ENCODE measurements at places on chromosomes 12 and 14.

DNA sequence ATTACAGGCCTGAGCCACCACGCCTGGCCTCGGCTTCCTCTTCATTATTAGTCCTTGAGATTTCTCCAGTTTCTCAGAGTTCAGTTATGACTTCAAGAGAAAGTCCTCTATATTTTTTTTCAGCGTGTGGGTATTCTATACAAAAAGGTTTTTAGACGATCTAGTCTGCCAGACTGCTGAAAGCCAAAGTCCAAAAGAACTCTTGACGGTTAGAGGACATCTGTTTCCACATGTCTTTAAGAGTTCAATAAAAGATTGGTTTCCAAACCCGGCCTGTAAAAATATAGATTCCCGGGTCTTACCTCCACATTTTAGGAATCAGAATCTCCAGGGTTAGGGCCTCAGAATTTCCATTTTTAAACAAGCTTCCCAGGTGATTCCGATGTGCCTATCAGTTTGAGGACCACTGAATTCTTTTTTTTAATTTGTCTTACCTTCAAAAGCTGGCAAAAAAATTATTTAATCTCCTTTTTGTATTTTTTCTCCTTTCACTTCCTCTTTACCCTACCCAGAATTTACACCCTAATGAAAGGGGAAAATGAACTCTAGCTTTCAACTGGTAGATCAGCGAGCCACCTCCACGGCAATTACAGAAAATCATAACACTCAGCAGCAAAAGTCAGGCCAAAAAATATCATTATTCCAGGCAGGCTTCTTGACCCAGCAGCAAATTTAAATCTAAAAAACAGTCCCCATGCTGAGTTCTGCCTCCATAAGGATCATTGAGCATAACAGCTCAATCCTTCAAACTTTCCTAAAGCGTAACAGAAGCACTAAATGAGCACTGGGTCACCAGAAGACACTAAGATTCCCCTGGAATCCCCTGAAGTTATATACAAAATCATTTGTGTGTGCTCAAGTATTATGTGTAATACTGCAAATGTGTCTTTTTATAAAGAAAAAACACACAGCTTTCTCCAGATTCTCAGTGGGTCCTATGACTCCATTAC, 8.7 kb downstream of the NT5DC3 start:
- no peak overlapping the region for H3K27ac ChIP-seq
- DNase-seq: no peak
- H3K4me1 ChIP-seq: peaks cover 13% of the 10 kb centered on the region
- H3K4me3 ChIP-seq: no peak overlapping the region

DNA sequence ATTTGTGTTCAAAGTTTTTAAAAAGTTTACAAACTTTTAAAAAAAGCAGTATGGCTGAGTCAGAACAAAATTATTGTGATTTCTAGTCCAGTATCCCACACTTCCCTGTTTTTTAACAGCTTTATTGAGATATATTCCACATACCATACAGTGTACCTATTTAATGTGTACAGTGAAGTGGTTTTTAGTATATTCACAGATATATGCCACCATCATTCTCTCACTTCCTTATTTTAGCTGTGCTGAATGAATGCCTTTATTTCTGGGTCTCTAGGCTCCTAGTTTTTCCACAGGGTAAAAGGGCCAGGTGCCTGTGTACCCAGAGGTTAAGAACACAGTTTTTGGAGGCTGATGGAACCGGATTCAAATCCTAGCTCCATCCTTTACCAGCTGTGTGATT, 58.9 kb upstream of the SRSF5 start:
- H3K27ac ChIP-seq: no peak overlapping the region
- no peak overlapping the region for H3K4me3 ChIP-seq
- DNase-seq: no peak
- H3K4me1 ChIP-seq: peaks cover 40% of the 10 kb centered on the region
- no peaks in the 10 kb centered on the region for H3K27me3 ChIP-seq

- peak overlapping the region; percentile 3 for H3K4me3 ChIP-seq
- no peaks in the 10 kb centered on the region for H3K27me3 ChIP-seq
- no peak overlapping the region for H3K27ac ChIP-seq
- H3K36me3 ChIP-seq: no peaks in the 10 kb centered on the region
- DNase-seq: peak; percentile 69
- peaks cover 16% of the 10 kb centered on the region for H3K4me1 ChIP-seq
Observed at GRCh38 chr14:104291123-104292000, 153.0 kb downstream of the KIF26A start.

- H3K36me3 ChIP-seq: no peaks in the 10 kb centered on the region
- H3K27me3 ChIP-seq: no peaks in the 10 kb centered on the region
- DNase-seq: no peak
- H3K4me3 ChIP-seq: no peak overlapping the region
Observed at GRCh38 chr14:38143170-38143569, 64.5 kb upstream of the SSTR1 start.

DNA sequence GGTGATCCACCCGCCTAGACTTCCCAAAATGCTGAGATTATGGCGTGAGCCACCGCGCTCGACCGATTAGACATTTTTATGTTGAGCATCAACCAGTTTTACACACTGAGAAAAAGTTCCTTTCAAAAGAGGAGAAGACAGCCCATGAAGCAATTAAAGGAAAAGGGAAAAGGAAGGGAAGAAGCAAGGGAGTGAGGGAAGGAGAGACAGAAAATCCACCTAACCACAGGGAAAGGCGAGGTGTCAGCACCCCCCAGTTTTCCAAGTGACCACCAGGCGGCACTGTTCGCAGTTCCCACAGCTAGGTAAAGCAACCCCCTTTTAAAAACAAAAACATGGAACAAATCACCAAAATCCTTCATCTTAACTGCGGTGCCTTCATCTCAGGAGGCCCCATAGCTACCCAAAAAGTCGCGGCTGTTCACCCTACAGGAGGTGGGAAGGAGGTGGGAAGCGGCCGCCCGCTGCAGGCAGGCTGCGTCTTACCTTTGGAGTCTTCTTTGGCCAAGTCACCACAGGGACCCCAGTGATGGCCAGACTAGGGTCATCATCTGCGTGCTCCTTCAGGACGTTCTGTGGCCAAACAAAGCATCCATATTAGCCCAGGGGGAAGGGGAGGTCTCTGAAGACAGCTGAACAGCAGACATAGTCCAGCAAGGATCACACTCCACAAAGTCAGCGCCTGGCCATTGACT, 86.6 kb downstream of the KDM2B start:
- no peaks in the 10 kb centered on the region for H3K36me3 ChIP-seq
- no peak overlapping the region for H3K4me3 ChIP-seq
- H3K27ac ChIP-seq: peak overlapping the region; percentile 11
- H3K4me1 ChIP-seq: no peaks in the 10 kb centered on the region
- no peaks in the 10 kb centered on the region for H3K27me3 ChIP-seq
- peak; percentile 66 for DNase-seq

- no peak overlapping the region for H3K4me3 ChIP-seq
- H3K27me3 ChIP-seq: no peaks in the 10 kb centered on the region
- H3K4me1 ChIP-seq: peaks cover 4% of the 10 kb centered on the region
- no peak for DNase-seq
Observed at GRCh38 chr12:120247621-120248030, 17.9 kb downstream of the PXN start.

DNA sequence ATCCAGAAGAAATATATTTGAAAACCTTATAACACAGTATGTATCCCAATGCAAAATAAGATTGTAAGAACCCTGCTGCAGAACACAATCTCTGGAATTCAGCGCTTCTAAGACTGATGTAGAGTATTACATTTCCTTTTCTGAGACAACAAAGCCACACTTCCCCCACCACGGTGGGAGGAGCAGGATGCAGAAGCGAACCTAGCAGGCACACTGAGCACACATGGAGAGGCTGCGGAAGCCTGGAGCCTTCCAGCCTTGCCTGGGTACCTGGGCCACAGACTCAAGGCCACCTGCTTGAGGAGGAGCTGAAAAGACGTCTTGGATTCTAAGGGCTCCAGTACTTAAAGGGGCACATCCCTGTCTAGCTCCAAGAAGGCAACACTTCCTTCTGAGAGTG, 46.4 kb downstream of the TCHP start:
- peak overlapping the region; percentile 81 for H3K27ac ChIP-seq
- H3K4me3 ChIP-seq: no peak overlapping the region
- no peaks in the 10 kb centered on the region for H3K36me3 ChIP-seq
- peaks cover 36% of the 10 kb centered on the region for H3K4me1 ChIP-seq
- no peaks in the 10 kb centered on the region for H3K27me3 ChIP-seq

- peaks cover 7% of the 10 kb centered on the region for H3K4me1 ChIP-seq
- H3K36me3 ChIP-seq: no peaks in the 10 kb centered on the region
- no peak for DNase-seq
- peak overlapping the region; percentile 76 for H3K4me3 ChIP-seq
- H3K27ac ChIP-seq: no peak overlapping the region
Observed at GRCh38 chr12:113359133-113359938, 949 bp downstream of the PLBD2 start.

GRCh38 chr12:109916045-109916444, 16.0 kb downstream of the TCHP start:
- H3K27me3 ChIP-seq: no peaks in the 10 kb centered on the region
- no peak for DNase-seq
- no peaks in the 10 kb centered on the region for H3K36me3 ChIP-seq
- no peaks in the 10 kb centered on the region for H3K4me1 ChIP-seq
- H3K4me3 ChIP-seq: no peak overlapping the region
- no peak overlapping the region for H3K27ac ChIP-seq

- H3K27me3 ChIP-seq: no peaks in the 10 kb centered on the region
- no peaks in the 10 kb centered on the region for H3K36me3 ChIP-seq
- no peak overlapping the region for H3K4me3 ChIP-seq
- H3K4me1 ChIP-seq: no peaks in the 10 kb centered on the region
- H3K27ac ChIP-seq: no peak overlapping the region
Observed at GRCh38 chr14:55353686-55354467, 57.8 kb downstream of the ATG14 start.

GRCh38 chr12:45329238-45329637, 113.3 kb downstream of the ANO6 start:
- no peak overlapping the region for H3K4me3 ChIP-seq
- no peak overlapping the region for H3K27ac ChIP-seq
- H3K27me3 ChIP-seq: no peaks in the 10 kb centered on the region

DNA sequence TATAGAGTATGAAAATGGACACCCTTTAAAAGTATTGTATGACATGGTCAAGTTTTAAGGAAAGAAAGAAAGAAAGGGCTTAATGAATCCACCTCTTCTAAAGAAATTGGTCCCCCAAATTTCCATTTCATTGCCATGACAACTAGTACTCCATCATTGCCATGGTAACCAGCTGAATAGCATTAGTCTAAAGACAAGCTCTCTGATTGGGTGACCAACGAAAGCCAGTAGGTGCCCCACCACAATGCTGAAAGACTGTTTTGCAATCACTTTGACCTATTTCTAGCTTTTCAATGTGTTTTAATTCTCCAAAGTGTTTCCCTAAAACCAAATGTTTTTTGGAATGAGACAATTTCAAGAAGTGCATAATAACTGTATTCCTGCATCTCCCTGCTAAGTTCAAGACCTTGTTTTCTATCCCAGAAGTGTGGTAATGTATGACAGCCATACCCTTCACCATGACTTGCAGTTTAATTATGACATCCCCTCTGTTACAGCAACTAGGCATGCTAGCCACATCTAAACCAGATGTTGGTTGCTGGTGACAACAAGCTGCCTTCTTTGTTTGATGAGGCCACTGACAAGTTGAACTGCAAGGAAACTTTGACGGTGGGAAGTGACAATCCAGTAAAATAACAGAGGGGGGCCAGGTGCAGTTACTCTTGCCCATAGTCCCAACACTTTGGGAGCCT, 46.7 kb downstream of the KICS2 start:
- no peak overlapping the region for H3K27ac ChIP-seq
- H3K36me3 ChIP-seq: no peaks in the 10 kb centered on the region
- H3K27me3 ChIP-seq: no peaks in the 10 kb centered on the region
- H3K4me3 ChIP-seq: no peak overlapping the region
- peak; percentile 39 for DNase-seq

DNA sequence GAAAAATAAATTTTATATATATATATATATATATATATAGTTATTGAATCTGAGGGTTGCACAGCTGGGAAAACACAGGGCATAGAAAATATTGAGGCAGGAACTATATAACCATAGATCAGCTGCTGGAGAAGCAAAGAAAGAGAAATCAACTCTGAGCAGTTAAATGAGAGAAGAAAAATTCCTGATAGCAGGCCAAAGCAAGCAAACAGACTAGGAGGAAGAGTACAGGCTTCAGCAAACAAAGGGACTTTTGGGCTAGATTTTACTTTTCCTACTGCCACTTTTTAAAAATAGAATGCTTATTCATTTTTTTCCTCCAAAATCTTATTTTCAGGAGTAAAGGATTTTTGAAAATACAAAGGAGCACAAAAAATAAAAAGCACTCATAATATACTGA, 216.0 kb upstream of the PRKD1 start:
- H3K4me1 ChIP-seq: no peaks in the 10 kb centered on the region
- H3K27ac ChIP-seq: no peak overlapping the region
- no peak for DNase-seq
- no peak overlapping the region for H3K4me3 ChIP-seq

DNA sequence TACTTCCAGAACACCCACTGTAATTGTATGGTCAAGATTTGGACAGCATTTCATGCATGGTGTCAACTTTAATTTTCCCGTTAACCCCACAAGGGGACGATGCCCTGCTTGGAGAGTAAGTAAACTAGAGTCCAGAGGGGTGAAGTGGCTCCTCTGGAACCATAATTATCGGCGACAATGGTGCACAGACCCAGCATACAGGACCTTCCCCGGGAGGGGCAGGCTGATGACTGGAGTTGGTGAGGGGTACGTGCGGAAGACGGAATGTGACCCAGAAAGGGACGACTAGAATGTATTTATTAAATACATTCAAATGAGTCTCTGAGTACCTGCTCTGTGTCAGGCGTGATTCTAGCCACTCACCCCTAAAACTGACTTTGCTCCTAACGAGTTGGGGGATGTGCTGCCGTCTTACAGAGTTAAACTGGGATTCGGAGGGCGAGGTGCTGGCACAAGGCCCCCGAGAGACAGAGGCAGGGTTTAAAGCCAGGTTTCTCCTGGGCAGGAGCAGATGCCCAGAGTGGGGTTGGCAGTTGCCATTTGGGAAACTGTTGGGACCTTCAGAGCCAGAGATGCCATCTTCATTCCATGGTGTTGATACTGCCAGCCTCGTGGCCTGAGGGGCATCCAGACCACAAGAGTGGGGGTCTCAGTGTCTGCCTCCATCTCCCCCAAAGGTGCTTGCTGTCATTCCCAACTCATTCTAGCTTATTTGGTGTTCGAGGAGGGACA, 10.9 kb downstream of the RTL1 start:
- no peak overlapping the region for H3K4me3 ChIP-seq
- H3K27ac ChIP-seq: no peak overlapping the region
- no peaks in the 10 kb centered on the region for H3K36me3 ChIP-seq
- H3K27me3 ChIP-seq: no peaks in the 10 kb centered on the region

DNA sequence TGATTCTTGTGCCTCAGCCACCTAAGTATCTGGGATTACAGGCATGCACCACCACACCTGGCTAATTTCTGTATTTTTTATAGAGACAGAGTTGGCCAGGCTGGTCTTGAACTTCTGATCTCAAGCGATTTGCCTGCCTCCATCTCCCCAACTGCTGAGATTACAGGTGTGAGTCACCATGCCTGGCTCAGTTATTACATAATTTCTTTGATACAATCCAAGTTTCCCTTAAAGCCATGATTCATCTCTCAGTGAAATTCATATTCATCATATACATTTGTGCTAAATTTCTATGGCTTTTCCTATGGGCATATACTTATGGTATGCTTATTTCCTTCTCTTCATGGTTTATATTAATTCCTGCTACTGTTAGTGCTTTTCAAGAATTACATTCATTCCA, 29.1 kb upstream of the PZP start:
- no peaks in the 10 kb centered on the region for H3K27me3 ChIP-seq
- DNase-seq: no peak
- no peak overlapping the region for H3K27ac ChIP-seq

Measured in neural progenitor cell (in vitro differentiated cells).